ENCODE measurements at places on chromosomes 5 and 9.

DNA sequence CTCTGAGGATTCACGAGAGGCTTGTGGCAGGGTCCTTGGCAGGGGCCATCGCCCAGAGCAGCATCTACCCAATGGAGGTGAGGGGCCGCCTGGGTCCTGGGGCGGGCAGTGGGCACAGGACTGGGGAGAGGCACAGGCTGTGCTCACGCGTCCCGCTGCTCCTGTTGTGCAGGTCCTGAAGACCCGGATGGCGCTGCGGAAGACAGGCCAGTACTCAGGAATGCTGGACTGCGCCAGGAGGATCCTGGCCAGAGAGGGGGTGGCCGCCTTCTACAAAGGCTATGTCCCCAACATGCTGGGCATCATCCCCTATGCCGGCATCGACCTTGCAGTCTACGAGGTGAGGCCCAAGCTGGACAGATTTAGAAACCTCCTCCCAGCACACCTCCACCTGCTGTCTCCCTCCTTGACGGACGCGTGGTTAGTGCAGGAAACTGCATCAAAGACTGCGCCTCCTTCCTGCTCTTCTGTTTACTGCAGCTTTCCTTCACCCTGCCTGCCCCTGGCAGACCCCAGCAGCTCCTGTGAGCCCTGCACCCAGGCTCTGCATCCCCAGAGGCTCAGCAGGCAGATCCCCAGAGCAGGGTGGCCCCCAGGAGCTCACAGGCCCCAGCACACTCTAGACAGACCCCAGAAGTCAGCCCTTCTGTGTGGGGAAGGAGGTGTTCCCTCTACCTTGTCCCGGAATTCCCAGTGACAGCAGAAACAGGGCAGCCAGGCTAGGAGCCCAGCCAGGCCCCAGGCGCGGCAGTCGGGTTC, 21.2 kb downstream of the PTGES2 start:
- no peak for DNase-seq

GRCh38 chr9:125172031-125172755, 17.4 kb downstream of the PPP6C start:
- no peak for DNase-seq

GRCh38 chr5:8081179-8081578, 212.2 kb downstream of the MTRR start:
- DNase-seq: peak; percentile 90

DNA sequence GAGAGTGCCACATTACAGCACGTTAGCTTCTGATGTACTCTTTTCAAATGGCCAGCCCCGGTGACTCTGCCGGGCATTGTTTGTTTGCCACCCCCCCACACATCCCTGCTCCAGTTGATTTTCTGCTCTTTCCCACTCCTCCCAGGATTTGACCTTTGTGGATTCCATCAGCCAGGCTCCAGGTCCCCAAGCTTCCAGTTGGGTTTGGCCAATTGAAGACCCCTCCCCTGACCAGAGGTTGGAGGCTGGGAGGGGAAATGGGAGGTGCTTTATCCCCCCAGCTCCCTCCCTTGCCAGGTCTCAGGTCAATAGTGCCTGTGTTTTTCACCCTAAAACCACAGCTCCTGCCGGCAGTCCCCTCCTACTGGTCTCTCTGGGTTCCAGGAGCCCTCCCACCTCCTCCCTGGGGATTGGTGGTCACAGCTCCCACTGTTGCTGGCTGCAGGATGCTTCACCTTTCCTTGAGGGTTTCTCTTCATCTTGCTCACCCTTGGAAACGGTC, 34.9 kb downstream of the IRF1 start:
- no peak for DNase-seq

GRCh38 chr5:157130925-157131324, 11.7 kb downstream of the MED7 start:
- no peak for DNase-seq

GRCh38 chr5:32159328-32160072, 14.6 kb downstream of the GOLPH3 start:
- no peak for DNase-seq

DNA sequence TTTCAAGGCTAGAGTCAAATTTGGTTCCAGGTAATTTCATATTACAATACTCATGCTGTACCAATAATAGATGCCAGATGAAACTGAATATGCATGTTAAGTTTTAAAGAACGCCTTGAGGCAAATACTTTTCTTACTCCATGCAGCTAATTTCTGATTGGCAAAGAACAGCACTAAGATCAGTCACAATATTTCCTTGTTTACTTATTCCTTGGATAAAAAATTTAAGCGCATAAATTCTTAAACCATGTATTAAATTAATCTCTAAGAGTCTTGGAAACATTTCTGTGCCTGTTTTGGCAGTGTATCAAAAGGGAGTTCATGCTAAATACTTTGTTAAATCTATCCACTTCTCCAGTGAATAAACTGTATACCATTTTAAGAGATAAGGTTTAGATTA, 173.5 kb downstream of the SLC12A2 start:
- DNase-seq: no peak

- no peak for DNase-seq
Observed at GRCh38 chr5:32852535-32852934, 141.4 kb downstream of the NPR3 start.

DNA sequence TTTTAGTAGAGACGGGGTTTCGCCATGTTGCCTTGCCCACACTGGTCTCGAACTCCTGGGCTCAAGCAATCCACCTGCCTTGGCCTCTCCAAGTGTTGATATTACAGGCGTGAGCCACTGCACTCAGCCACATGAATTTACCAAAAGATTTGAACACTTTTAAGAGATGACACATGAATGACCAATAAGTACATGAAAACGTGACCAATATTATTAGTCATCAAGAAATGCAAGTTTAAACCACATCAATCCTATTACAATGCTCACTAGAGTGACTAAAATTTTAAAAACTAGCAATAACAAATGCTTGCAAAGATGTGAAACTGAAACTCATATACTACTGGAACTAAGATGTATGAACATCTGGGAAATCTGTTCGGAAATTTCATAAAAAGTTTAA, 54.3 kb downstream of the NR6A1 start:
- no peak for DNase-seq

DNA sequence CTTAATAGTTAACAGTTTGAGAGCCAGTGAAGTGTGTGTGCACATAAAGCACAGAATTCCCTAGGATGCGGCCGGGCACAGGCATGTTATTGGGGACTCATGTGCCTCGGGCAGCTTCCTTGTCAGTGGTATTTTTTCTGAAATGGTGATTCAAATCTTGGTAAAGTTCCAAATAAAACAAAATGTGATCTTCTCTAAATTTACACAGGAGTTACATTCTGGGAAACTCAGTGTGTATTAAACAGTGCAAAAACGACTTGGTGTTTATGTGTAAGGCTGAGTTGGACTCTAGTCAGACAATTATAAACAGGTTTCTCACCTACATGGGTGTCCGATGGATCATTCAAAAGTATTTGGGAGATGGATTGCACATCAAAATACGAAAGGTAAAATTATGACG, 48.9 kb downstream of the BOD1 start:
- no peak for DNase-seq
